Effector CD4-positive, alpha-beta T cell (primary cell): ENCODE measurements at places on chromosomes 11 and 22.

DNA sequence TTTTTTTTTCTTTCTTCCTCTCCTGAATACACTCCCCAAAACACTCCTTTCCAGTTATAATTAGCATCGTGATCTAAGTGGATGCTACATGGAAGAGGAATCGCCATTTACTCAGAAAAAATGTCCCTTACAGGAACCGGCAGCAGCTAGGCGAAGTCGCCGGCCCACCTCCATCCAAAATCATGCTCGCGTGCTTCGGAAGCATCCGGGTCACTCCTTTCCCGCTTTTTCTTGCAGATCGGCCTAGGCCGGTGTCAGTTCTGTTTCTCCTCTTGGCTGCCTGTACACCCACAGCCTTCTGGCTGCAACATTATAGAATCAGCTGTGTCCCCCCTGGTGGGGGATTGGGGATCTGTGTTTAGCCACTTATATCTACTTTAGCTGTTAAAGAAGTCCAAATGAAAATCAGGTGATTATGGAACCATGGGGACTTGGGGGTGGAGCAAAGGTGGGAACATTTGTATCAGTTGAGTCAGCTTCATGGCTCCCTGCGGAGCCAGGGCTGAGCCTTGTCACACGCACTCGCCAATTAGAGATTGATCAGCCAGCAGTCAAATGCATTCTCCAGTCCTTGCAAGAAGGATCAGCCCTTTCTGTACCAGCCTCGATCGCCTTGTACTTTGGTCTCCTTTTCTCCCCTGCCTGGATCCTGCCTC lies 36.3 kb downstream of the ASRGL1 start:
- DNase-seq: no peak

- no peak for DNase-seq
Measured at GRCh38 chr11:116515664-116516184, 257.1 kb downstream of the BUD13 start.

DNA sequence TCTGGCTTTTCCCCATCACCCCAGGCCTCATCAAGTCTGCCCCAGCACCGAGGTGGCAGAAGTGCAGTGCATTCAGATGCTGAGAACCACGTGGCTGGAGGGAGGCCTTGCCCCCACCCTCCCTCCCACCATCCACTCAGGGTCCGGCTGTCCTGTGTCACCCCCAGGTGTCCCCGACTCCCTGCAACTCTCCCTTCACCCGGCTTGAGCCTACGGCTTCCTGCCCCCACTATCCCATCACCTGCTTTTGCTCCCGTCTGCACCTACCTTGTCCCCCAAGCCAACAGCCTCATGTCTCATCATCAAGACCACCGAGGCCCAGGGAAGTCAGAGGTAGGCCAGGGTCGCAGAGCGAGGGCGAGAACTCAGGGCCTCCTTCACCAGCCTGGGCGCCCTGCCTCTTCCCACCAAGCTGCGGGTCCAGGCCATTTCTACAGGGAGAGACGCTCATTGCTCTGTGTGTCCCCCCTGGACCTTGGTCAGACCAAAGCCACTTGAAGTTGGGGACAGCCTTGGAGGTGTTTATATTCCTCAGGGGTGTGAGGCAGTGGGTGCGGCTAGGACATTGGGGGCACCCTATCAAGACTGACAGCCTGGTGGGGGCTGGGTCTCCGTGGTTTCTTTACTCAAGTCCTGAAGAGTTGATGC lies 66.2 kb upstream of the CCND1 start:
- no peak for DNase-seq

DNA sequence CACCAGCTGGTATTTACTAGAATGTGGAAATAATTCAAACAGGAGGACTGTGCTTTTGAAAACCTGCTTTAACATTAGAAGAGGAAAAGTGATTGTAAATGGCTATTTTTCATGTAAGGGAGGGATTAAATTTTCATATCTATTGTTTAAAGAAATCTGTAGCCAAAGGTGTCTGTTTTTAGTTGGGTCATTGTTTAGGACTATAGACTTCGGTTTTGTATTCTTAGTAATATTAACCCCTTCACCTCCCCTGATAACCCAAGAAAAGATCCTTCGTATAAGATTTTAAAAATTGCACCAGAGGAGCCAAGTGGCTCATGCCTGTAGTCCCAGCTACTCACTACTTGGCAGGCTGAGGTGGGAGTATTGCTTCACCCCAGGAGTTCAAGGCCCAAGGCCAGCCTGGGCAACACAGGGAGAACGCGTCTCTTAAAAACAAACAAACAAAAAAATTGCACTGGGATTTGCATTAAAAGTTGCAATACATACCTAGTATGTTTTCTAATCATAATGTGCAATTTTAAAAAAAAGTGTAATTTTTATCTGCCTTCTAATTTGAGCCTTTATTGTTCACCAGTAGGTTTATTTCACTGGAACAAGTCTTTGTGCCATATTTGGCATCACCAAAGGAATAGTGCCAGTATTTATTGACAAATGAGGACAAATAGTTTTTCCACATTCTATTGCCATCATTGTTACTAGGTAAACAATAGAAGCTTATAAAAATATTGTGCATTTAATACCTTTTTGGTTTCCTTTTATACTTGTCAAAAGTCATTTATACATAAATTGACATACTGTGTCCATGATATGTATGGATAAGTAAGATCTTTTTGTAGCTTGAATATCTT lies 34.3 kb downstream of the MTMR3 start:
- no peak for DNase-seq

- no peak for DNase-seq
Measured at GRCh38 chr11:16191212-16191867, 165.0 kb downstream of the SOX6 start.
